ENCODE measurements at places on chromosomes 2 and 18.

DNA sequence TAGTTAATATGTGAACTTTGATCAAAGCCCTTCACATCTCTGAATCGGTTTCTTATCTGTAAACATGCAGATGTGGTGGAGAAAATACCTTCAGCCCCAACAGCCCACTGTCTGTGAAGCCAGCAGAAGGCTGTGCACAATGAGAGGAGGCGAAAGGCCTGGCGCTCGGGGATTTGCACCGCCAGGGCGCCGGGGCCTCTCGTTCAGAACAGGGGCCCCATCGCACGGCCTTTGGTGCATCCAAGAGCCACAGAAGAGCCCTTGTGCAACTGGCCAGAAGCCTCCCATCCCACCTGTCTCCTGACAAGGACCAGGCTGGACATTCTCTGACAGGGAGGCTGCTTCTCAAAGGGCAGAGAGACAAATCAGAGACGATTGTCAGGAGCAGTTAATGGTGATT lies 407.2 kb upstream of the MYT1L start:
- DNase-seq: no peak

- no peak for DNase-seq
Observed at GRCh38 chr2:216090369-216090786, 8.7 kb downstream of the TMEM169 start.

- no peak for DNase-seq
Observed at GRCh38 chr18:57855551-57855950, 52.4 kb upstream of the ATP8B1 start.

- no peak for DNase-seq
Observed at GRCh38 chr2:126978333-126978732, 79.6 kb downstream of the TEX51 start.

- no peak for DNase-seq
Observed at GRCh38 chr2:238378230-238379095, 48.3 kb upstream of the ASB1 start.

- DNase-seq: no peak
Observed at GRCh38 chr2:232483311-232483922, 4.2 kb downstream of the ECEL1 start.

- DNase-seq: no peak
Observed at GRCh38 chr18:21911551-21911950, 171.0 kb downstream of the MIB1 start.

DNA sequence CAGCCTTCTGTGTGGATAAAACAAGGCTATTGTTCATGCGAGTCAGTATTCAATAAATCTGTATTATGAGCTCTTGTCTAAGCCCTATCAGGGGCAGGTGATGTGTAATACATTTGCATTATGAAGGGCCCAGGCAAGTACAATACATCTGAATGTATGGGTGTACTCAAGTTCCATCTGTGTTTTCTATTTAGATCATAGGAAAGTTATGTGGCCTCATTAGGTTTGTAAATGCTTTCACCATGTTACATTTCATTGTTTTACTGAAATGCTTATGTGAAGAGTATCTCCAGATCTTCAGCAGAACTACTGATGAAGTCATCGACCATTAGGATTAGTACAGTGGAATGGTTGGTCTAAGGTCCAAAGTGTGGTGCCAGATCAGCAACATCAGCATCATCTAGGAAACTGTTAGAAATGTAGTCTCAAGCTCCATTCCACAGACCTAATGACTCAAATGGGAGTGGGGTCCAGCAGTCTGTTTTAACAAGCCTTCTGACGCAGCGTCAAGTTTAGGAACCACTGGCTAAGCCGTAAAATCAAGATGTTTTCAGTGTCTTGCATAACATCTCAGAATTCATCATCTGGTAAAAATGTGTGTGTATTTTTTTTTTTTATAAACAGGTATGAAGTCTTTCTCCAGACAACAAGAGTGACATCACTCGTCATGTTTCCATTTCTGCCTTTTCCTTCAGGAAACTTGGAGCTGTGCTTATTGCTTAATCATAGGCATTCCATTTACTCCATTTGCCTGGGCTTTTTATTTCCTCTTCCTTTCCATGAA lies 80.5 kb downstream of the LYPD6 start:
- DNase-seq: no peak

DNA sequence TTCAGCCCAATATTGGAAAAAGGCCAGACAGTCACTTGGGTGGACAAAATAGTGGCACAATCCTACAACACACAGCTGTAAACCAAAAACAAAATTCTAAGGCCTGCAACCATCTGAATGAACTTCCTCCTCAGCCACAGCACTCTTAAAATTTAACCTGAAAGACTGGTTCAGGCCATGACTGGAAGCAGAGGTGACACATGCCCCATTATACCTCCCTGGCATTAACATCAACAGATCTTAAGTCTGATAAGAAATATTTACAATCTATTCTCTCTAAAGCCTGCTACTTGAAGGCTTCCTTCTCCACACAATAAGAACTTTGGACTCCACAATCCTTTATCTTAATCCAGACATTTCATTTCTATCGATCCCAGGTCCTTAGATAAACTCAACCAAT lies 192.4 kb upstream of the LRP1B start:
- no peak for DNase-seq

DNA sequence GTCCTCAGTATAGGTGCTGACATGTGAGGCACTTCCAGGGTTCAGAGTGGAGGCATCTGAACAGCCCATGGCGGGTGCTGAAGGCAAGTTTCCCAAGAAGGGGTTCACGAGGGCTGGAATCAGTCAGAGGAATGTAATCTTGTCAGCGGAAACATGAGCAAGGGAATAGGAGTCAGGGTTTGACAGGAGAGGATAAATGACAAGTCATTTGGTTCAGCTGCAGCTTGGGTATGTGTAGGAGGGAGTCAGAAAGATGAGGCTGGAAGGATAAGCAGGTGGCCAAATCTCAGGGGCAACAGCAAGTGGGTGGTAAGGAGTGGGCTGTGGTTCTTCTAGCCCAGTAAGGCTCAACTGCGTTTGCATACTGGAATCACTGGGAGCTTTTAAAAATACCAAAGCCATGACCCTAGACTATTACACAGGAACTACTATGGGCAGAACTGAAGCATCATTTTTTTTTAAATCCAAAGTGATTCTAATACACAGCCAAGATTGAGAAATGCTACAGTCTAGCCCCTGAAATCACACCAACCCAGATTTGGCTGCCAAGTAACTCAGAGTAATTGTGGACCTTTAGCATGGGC lies 41.8 kb upstream of the NAB1 start:
- DNase-seq: no peak

DNA sequence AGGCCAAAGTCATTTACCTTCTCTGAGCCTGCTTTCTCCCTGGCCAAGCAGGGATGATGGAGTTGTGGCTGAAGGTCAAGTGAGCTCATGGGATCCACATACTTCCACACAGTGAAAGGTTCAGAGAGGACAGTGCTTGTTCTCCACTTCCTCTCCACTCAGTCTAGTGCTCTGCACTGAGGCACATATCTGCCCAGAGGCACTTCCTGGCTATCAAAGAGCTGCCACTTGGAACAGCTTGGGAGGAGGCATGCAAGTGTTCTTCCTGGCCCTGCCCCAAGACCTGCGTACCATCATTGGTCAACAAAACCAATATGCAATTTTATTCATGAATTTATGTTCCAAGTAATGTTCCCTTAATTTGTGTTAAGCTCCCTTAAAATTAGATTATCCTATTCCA lies 71.9 kb downstream of the RNF152 start:
- no peak for DNase-seq

DNA sequence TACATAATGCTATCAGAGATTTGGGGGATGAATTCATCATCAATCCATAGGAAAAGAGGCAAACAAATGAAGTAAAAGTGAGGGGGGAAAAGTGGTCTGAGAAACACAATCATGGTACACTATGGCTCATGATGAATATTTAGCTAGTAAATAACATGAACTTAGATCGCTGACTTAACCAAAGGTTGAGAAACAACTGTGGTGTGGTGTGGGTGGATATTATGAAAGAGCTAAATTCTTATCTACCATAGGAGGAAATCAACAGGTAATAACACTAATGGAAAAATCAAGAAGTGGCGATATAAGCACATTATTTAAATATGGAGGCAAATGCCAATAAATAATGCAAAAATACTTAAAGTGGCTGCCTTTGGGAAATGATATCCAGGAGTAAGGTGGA lies 12.2 kb upstream of the TPRKB start:
- no peak for DNase-seq

DNA sequence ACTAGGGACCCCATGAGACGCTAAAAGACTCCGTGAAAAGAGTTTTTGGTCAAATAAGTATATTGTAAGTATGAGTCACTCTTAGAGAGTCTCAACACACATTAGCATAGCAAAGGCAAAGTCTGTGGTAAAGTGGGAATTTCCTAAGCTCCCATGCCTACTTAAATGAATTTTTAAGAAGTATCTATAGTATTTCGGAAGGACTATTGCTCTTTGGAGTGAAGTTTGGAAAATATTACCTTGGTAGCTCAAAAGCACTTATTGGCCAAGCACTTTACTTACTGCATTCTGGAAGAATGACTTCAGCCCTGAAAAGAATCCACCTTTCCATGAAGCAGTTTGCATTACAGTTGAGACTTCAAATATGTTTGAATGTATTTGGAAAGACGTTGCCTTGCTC lies 57.1 kb downstream of the CAVIN2 start:
- no peak for DNase-seq

GRCh38 chr2:216113572-216113971 lies 4.4 kb downstream of the XRCC5 start:
- no peak for DNase-seq

DNA sequence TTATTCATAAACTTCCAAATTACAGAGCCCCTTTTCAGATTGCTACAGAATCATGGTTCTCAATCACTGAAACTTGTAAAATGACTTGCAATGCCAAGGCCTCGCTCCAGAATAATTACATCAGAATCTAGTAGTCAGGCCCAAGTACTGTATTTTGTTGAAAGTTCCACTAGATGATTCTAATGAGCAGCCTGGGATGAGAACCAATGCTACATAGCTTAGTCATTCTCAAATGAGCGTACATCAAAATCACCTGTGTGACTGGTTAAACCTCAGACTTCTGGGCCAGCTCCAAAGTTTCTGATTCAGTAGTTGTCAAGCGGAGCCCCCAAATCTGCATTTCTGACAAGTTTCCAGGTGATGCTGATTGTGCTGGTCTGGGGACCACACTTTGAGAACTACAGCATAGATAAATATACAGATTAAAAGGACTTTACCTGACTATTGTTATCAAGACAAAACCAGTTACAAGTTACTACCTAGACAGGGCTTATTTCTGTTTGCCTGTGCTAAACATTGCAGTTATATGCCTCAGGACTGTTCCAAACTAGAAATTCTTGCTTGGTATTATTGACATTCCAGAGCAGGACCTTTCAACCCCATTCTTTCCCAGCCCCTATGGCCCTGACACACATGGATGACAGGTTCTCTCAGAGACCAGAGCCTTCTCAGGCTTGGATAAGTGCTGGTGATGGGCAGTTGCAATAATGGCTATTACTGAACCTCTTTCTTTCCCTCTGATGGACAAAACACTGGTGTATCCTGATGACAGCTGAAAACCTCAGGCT lies 83.1 kb downstream of the UPP2 start:
- no peak for DNase-seq

GRCh38 chr2:38494394-38494793 lies 108.3 kb downstream of the HNRNPLL start:
- no peak for DNase-seq

- no peak for DNase-seq
Observed at GRCh38 chr18:75215663-75216062, 5.1 kb downstream of the TSHZ1 start.

GRCh38 chr2:48287976-48288375 lies 242.0 kb upstream of the STON1 start:
- DNase-seq: no peak

DNA sequence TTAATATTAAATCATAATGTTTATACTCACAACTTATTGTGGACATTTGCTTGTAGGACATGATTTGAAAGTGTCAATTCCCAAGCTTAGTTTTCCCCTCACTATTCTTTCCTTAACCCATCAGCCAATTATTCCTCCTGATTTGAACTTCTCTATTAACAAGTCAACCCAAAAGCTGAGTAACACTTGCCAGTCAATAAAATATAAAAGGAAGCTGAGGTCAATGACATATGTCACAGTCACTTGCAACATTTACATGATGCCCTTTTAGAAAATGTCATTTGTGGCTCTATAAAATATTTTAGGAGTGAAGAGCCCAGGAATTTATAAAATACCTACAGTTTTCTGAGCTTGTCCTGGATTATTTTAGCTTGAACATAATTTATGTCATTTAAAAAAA lies 7.2 kb downstream of the CCDC68 start:
- DNase-seq: no peak

- DNase-seq: no peak
Observed at GRCh38 chr2:9538000-9538507, 17.6 kb downstream of the ADAM17 start.

- DNase-seq: peak; percentile 31
Observed at GRCh38 chr2:126656431-126657147, 631 bp downstream of the GYPC start.

DNA sequence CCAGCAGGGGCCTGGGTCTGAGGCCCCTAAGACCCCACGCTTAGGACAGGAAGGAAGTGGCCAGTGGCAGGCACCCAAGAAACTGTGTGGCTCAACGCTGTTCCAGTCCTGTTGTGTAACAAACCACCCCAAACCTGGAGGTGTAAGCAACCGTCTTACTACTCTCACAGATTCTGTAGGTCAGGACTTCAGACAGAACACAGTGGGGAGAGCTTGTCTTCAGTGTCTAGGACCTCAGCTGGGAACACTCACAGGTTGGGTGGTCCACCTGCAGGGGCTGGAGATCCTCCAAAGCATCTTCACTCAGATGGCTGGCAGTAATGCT lies 123.0 kb downstream of the KLHL29 start:
- DNase-seq: no peak

DNA sequence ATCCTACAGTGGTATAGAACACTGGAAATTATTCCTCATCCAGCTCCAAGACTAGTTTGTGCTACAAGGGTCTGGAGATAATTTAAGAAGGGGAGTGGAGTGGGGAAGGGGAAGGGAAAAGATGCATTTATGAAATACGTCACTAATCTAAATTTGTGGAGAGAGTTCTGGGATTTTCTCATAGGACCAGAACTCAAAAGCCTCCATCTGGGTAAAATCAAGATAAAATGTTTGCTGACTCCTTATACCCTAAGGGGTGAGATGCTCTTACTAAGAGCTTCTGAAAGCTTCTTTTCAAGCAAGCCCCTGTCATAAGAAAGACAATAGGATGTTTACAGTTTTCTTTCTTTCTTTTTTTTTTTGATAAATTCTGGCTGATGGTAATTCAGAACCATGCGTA lies 88.5 kb upstream of the RBMS1 start:
- no peak for DNase-seq

- no peak for DNase-seq
Observed at GRCh38 chr2:11784747-11785610, 38.5 kb downstream of the LPIN1 start.

GRCh38 chr2:163469561-163469962 lies 266.2 kb downstream of the FIGN start:
- no peak for DNase-seq

All from stimulated activated CD4-positive, alpha-beta T cell treated with anti-CD3 and anti-CD28 coated beads, Interleukin-2, amount 100 ng/mL, for 4 hours (primary cell).